NCI-H446 (cell line): ENCODE measurements at places on chromosomes 16 and 17.

GRCh38 chr17:11287791-11288190, 46.8 kb downstream of the SHISA6 start:
- DNase-seq, result no peak

- no peak for DNase-seq
Measured at GRCh38 chr16:2956579-2956956, 7.5 kb upstream of the KREMEN2 start.

GRCh38 chr17:32933881-32934280, 5.9 kb downstream of the TMEM98 start:
- DNase-seq, result no peak

DNA sequence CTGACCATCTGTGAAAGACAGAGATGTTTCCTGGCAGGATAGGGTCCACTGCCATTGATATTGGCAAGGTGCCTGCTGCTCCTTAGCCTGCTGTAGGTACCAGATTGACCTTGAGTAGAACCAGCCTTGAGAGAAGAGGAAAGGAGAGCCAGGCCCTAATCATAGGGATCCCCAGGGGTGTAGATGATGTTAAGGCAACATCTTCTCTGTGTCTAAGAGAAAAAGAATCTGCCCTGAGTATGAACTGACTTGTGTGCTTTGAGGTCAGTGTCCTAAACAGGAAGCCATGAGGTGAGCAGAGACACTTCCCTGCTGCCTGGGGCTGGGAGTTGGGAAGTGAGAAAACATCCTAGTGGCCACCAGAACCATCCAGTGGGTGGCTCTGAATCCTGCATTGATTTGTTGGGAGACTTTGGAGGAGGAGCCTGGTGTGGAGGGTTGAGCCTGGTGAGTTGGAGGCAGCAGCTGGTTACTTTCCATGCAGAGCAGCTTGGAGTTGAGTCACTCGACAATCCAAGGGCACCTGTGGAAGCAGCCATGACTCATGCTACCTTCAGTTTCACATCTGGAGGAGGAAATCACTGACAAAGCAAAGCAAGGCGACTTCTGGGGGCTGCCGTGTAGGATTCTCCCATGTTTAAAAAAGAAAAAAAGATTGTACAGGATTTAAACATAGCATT, 47.8 kb downstream of the BMERB1 start:
- peak; percentile 62 for DNase-seq

GRCh38 chr17:73552300-73553048, 91.8 kb downstream of the SDK2 start:
- peak; percentile 21 for DNase-seq

DNA sequence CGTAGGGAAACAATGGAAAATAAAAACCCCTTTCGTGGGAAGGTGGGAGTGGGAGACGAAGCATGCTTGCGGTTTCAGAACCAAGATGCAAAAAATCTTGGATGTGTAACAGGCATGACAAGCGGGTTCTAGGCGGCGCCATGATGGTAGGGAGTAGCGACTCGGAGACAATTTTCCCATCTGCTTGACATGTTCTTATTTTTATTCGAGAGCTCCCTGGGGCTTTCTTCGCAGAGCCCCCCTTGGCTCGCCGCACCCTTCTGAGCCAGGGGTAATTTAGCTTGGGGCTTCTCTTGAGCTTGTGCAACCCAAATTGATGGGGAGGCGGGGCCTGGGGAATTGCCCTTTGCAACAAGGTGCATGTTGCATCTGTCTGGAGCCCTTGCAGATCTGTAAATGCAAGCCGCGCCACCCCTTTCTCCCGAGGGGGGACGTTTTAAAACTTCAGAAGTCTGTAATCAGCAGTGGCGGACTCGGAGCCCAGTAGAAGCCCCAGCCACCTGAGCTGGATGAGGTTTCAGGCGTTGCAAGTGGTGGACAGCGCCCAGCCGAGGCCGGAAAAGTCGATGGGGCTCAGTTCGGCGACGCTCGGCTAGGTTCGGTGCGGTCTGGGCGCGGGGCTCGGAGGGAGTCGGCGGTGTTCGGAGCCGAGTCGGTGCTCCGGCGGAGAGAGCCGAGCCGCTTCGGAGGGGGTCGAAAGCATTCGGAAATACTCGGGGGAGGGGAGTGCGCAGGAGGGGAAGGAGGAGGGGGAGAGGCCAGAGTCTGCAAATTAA, 2.9 kb downstream of the GNAO1 start:
- DNase-seq, result peak; percentile 82

- no peak for DNase-seq
Measured at GRCh38 chr16:86510465-86511261, at the start of gene FOXF1. TSS of gene FOXF1 (plus strand) at chr16:86510527. CDS start at chr16:86510570, 43 bp downstream.

DNA sequence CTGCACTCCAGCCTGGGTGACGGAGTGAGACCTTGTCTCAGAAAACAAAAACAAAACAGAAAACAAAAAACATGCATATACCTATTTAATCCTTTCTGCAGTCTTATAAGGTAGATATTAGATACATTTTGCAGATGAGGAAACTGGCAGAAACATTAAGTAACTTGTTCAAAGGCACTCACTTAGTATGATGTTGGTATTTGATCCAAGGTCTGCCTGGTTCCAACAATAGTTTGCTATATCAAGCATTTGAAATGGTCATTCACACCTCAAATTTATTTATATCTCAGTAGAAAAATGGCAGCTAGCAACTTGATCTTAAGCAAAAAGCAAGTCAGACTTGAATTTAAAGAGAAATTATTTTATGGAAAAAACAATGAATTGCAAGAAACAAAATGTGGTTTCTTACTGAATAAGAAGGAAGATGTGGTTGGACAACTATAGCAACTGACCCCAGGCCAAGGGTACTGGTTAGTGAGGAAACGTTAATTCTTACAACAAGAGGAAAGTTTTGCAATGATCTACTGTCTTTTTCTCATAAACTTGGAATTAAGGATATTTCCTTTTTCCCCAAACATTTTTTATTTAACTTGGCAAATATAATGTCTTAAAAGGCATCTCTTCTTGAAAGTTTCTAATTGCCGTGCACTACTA, 19.7 kb downstream of the DHRS7B start:
- DNase-seq, result no peak

- DNase-seq, result no peak
Measured at GRCh38 chr17:36880268-36880905, 56.9 kb upstream of the LHX1 start.

- DNase-seq, result no peak
Measured at GRCh38 chr16:75024594-75024993, 25.8 kb downstream of the ZNRF1 start.

DNA sequence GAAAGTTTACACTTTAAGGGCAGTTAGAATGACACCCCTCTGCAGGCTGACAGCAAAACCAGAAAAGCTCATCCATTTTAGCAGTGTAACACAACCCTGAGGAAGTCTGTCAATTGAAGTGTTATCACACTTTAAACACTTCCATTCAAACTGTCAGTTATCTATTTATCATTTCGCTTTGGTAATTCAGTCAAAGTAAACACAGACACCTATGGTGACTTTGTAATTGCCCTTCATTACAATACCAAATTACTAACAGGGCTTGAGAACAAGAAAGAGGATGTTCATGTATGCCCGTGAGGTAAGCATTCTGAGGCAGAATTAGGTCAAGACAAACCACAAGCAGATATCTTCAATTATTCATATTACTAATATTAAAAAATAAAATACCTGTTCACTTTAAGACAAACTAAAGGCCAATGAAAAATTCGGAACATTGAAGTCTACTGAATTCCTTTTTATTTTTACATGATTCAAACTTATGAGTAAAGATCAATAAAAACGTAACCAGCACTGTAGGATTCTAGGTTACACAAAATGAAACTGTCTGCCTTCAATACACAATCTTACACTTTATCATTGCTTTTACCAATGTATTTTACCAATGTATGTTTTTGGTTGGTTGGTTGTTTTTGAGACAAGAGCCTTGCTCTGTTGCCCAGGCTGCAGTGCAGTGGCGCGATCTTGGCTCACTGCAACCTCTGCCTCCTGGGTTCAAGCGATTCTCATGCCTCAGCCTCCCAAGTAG, 57.1 kb downstream of the BRIP1 start:
- DNase-seq, result no peak

DNA sequence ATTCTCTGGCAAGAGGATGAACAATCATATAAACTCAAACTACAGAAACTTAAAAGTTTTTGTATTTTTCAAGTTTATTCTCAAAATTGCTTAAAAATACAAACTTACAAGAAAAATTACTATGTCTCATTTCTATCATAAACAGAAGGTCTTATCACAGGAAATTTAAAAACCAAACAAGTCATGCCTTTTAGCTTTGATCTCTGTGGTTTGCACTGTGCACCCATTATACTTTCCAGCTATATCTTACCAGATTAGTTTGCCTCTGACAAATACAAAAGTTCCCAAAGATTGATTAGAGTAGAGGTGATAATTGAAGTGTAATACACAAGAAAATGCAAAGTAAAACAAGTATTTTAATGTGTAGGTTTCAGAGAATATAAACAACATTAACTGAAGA, 117.4 kb downstream of the MYO1D start:
- no peak for DNase-seq

- DNase-seq, result no peak
Measured at GRCh38 chr16:84117494-84117843, 727 bp upstream of the MBTPS1 start.

DNA sequence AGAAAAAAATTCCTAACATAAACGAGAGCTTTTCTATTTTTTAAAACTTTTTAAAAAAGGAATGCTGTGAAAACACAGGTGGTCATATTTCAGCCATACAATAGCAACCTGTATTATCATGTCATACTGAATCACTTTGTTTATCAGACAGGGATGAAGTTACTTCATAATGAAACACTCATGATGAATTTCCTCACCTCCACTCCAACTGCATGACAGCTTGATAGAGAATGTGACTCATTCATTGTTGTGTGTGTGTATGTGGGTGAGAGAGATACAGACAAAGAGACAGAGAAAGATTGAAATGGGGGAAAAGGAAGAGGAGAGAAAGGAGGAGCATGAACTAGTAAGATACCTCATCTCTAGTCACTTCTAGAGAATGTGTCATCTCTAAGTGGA, 109.0 kb downstream of the SYCE1L start:
- DNase-seq, result no peak

DNA sequence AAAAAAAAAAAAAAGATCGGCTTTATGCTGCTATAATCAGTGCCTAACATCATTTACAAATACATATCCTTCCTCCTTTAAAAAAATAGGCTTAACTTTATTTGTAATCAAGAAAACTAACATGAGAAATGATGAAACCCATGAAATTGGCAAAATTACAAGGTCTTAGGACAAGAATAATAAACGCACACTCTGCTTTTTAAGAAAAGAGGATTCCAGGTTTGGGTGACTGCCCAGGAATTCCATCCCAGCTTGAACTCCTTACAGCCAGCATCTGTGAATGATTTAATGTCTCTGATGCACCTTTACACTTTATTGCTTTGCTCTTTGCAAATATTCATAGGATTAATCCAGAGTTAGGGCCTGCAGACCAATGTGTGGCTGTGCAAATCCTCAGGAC, 196.0 kb downstream of the CBLN1 start:
- no peak for DNase-seq

DNA sequence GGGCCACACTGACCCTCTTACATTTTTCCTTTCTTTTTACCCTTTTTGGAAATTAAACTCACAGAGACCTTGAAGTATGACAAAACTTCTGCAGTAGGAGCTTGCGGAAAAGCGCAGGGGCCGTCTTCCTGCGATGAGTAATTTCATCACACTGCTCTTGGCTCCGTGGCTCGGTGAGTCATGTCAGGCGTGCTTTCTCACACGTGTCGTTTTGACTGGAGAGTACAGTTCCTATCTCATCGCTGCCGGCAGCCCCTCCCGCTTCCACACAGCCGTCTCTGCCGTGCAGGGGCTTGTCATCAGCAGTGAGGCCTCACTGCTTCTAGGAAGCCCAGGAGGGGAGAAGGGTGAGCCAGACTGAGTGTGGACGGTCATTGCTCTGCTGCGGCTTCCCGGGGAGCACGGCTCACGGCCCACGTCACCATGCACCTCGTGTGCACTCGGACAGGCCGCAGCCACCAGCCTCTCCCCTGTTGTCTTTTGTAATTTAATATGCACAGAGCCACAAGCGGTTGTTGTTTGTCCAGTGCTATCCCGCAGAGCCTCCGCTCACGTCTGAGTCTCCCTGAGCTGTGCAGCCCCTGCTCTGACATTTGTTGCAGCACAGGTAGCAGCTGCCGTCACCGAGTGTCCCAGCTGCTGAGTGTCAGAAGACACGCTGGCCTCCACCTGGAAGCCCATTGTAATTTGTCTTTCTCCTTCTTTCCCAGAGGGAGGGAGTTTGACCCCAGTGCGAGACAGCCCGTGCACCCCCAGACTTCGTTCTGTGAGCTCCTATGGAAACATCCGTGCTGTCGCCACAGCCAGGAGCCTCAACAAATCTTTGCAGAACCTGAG, 99.4 kb upstream of the CHMP6 start:
- peak; percentile 71 for DNase-seq

DNA sequence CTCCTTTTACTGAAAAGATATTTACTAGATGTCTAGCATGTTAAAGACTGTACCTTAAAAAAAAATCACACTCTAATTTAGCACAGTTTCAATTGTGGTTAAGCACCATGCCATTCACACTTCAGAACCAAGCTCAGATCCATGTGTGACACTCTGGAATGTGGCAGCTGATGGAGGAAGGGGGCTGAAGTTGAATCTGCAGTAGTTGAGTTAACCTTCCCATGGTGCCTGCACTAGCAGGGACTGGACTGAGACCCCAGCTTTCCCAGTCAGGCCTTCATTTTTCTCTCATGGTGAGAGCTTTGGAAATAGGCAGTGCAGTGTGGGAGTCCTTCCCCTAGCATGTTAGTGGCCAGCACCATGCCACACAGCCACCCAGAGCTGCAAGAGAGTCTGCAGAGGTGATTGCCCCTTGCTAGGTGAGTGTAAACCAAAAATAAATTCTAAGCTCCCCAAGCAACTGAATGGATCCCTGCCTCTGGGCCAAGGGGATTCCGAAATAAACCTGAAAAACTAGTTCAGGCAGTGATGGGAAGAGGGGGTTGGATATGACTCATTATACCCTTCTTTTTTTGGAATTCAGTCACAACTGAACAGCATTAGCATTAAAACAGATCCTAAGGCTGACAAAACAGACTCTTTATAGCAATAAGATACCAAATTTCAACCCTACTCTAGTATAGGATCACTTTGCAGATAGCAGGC, 208.5 kb downstream of the WWOX start:
- DNase-seq, result no peak

DNA sequence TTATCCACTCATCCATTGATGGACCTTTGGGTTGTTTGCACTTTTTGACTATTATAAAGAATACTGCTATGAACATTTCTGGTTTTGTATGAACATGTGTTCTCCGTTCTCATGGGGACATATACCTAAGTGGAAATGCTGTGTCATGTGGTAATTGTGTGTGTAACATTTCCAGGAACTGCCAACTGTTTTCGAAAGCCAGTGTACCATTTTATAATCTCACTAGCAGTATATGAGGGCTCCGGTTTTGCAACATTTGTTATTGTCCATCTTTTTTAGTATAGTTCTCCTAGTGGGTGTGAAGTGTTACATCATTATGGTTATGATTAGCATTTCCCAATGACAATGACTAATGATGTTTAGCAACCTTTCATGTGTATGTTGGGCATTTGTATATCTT, 5.1 kb upstream of the TRIM25 start:
- DNase-seq, result no peak

- DNase-seq, result no peak
Measured at GRCh38 chr17:72756256-72756655, 336.2 kb downstream of the SLC39A11 start.

GRCh38 chr17:79018370-79018695, 5.6 kb upstream of the C1QTNF1 start:
- DNase-seq, result no peak
